ENCODE measurements at places on chromosomes 16 and 17. TPM values are rescaled to one million over a fixed set of nuclear protein-coding genes. Genes with fewer than 3 reads are reported as not detected.

GRCh38 chr17:64095144-64095882 lies 34.6 kb downstream of the ERN1 start:
- DNase-seq, result no peak

DNA sequence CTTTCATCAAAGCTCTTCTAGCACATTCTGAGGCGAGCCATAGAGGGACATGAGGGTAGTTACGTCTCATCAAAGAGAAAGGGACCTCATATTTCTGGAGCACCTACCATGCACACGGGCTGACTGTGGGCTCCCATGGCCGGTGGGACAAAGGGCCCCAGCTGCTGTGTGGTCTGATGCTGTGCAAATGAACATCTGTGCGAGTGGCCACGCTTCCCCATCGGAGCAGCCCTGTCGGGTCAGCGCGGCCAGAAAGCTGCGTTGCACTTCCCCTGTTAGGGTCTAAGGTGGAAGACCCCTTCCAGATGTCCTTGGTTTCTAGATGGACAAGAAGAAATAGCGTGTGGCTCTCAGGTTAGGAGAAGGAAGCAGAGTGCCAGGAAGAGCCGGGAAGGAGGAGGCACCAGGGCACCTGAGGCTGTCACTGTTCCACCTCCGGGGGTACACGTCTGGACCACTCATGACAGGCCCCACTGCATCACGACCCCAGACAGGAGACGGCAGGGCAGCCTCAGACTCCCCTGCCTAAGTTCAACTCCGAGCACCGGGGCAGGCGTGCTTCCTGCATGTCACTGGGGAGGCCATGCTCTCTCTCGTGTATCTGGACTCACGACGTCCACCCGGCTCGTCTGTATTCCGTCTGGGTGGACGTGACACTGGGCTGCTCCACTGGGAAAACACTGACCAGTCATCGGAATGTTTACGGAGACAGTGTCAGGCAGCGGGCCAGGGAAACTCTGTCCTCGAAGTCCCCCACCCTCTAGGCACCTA lies 8.5 kb upstream of the BAIAP2 start:
- no peak for DNase-seq

DNA sequence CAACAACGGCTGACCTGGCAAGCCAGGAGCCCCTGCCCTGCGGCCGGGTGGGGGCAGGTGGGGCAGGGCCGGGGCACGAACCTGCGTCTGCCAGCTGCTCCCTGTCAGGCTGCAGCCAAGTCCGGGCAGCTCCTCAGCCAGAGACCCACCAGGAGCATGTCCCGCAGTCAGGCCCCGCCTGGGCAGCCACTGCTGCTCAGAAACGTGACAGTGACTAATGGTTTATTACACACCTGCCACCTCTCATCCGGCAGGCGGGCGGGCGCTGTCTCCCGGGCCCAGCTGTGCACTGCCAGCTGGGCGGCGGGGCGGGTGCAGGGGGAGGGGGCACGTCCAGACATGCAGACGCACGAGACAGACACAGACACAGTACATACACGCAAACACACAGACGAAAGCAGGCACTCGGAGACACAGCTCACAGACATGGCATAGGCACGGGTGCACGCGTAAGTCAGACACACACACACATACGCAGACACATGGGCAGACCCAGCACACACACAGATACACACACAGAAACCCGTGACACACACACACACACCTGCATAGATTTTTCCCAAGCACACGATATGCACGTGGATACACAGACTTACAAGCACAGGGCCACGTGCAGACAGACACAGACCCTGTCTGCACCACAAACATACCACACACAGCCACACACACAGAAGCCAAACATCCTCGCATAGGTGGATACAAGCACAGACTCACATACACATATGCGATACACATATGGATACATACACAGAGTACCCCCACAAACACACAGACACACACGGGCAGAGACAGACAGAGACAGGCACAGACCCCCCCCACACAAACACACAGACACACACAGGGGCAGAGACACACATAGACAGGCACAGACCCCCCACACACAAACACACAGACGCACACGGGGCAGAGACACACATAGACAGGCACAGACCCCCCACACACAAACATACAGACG lies 248.3 kb upstream of the CIBAR2 start:
- no peak for DNase-seq

TBC1D3C gene
- 0.46 TPM for total RNA-seq

- no peak for DNase-seq
Measured at GRCh38 chr16:66212428-66212827, 154.1 kb upstream of the CDH5 start.

GRCh38 chr17:1847191-1847590 lies 17.4 kb downstream of the RPA1 start:
- DNase-seq, result no peak

ABCA5 gene
- 3.7 TPM for total RNA-seq

GRCh38 chr17:60173304-60173819 lies 23.6 kb downstream of the CA4 start:
- no peak for DNase-seq

DNA sequence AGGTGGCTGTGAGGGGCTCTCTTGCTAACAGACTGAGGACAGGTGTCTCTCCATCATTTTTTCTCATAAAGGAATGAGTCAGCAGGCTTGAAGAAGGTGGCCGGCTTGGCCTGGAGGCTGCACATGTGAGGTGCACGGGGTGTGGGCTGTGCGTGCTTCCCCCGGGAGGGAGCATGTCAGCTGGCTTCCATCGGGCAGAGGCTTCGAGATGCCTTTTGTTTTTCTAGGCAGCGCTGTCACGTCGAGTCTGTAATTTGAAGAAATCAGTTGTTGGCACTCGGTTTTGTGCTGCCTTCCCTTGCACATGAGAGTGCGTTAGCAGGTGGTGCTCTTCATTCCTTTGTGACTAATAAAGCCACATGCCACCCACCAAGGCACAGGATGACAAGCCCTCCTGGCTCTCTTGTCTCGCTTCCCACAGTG lies 89.7 kb downstream of the NPIPB11 start:
- DNase-seq, result no peak

DNA sequence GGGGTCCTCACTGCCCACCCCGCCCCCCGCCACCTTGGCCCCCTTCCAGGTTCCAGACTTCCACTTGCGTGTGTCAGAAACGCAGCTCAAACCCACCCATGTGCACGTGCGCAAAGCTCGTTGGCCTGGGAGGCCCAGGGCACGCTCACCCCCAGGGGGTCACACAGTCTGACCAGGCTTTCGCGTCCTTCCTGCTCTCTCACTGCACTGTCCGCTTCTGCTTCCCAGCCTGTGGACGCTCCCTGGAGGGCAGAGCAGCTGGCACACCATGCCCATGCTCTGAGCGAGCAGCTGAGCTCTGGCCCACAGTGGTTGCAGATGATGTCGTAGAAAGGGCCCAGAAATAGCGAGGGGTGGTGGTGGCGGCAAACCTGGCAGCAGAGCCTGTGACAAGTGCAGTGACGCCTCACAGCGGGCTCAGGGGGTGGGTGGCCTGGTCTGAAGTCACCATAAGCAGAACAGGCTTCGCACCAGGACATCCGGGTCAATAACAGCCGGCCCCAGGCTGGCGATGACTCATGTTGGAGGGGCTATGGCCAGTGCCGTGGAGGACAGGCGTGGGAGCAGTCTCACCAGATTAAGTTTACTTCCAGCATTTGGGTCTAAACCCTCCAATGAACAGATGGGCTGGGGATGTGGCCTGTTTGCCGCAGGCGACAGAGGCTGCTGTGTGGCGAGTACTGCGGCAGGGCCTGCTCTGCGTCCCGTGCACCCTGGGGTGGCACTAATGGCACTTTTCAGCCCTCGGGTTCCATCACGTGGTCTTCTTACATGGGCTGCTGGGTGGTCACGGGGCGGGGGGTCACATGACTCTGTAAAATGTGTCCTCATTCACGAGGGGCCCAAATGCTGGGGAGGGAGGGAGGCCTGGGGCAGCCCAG lies 49.0 kb downstream of the NT5M start:
- DNase-seq, result peak; percentile 31

DNA sequence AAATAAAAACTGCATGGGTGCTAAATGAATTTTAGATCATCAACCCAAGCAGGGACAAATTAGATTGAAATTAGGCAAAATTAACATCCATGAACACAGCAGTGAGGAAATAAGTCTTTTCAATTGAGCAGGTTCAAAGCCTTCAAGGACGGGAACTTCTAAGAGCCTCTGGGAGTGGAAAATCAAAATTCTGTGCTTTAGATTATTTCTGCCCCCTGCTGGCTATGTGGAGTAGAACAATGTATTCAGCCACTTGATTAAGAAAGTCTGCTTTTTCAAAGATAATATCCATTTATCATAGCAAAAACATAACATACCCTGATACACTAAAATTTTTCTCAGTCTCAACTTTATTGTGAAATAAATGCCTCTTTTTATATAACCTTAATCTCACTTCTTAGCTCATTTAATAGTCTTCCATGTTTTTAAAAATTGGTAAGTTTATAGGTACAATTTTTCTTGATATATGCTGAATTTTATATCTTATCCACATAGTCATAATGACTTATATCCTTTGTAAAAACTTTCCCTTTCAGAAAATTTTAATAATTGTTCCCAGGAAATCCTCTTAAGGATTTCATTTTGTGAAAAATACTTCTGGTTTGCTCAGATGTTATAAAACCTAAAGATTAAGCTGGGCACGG lies 28.1 kb upstream of the NOL11 start:
- DNase-seq, result no peak

GRCh38 chr16:19980632-19981265 lies 92.9 kb downstream of the GPR139 start:
- DNase-seq, result no peak

RASD1 gene
- total RNA-seq, result 5.6 TPM

- DNase-seq, result no peak
Measured at GRCh38 chr16:11681976-11682654, 13.9 kb downstream of the SNN start.

GRCh38 chr16:24875466-24875865 lies 29.7 kb downstream of the SLC5A11 start:
- no peak for DNase-seq

DNA sequence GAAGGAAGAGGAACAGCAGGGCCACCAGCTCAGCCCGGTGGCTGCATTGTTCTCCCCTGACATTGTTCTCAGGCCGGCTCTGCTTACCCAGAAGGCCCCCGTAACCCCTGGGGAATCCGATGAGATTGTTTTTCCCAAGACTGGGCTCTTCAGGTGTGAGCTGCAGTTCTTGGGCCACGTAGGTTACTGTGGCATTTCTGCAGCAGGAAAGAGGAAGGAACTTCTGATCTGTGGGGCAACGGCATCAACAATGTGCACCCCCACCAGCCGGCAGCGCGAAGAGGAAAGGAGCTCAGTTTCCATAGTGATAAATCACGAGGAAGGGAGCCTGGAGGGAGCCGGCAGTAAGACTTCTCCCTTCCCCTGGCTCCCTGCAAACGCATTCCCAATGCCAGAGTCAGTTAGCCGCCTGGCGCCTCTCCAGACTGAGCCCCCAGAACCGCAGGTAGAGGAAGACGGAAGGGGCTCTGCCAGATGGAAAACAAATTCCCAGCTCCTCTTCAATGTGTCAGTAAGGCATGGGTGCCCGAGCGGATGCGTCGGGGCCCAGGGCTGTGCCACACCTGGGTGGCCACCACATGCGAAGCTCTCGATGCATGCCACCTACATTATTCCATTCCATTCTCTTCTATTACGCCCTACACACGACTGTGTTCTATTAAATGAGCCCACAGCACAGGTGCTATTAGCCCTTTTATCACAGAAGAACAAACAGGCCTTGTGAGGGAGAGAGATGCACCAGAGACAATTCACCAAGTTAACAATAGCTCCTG lies 21.5 kb upstream of the PECAM1 start:
- DNase-seq, result no peak

NPIPA1 gene
- total RNA-seq, result 24.1 TPM

DNA sequence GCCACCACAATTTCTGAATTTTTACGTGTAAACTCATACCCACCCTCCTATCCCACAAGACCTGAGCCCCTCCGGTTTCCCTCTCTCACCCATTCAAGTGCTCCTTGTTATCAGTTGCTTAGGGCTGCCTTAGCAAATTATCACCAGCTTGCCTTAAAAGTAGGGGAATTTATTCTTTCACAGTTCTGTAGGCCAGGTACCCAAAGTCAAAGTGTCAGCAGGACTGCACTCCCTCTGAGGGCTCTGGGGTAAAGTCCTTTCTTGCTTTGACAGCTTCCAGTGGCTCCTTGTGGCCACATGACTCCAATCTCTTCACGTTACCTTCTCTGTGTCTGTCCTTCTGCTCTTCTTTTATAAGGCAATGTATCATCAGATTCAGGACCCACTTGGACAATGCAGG lies 7.9 kb upstream of the TMEM220 start:
- DNase-seq, result no peak

KRTAP3-1 gene
- not detected for total RNA-seq

HSPB9 gene
- total RNA-seq, result not detected

DPEP3 gene
- not detected for total RNA-seq

GRCh38 chr17:4364622-4365041 lies 1.8 kb downstream of the UBE2G1 start:
- DNase-seq, result no peak

GRCh38 chr17:17872547-17873345 lies 36.0 kb upstream of the SREBF1 start:
- no peak for DNase-seq

GRCh38 chr16:75789237-75789636 lies 62.9 kb upstream of the CPHXL start:
- DNase-seq, result no peak

DNA sequence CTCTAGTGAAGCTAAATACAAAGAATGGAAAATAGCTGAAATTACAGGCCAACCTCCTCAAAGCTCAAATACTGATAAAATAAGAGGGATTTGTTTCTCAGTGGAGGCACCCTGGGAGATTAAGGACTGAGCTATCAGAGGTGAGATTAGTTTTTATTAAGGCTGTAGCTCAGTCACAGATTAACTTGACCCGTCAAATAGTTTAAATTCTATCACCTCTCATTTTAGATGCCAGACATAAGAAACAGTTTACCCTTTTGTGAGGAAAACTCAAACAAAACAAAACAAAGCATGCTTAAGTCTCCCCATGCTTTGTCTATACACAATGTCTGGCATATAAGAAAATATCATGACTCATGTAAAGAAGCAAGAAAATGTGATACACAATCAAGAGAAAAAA lies 208.3 kb upstream of the PMFBP1 start:
- DNase-seq, result no peak

- DNase-seq, result peak; percentile 70
Measured at GRCh38 chr16:56547949-56548567, 16.8 kb upstream of the MT4 start.

KRTAP4-2 gene
- total RNA-seq, result not detected

ALKBH5 gene
- total RNA-seq, result 50.5 TPM

- no peak for DNase-seq
Measured at GRCh38 chr17:41864498-41864835, 756 bp downstream of the KLHL11 start.

- DNase-seq, result no peak
Measured at GRCh38 chr17:28057731-28058246, 15.3 kb downstream of the NLK start.

UQCRC2 gene
- total RNA-seq, result 67.6 TPM

- no peak for DNase-seq
Measured at GRCh38 chr16:88672776-88673175, 9.9 kb upstream of the MVD start.

STH gene
- not detected for total RNA-seq

IL17C gene
- not detected for total RNA-seq

GRCh38 chr16:71629278-71630016 lies 3.5 kb downstream of the MARVELD3 start:
- no peak for DNase-seq

Measured in MG63 (cell line).